NCI-H1930 (cell line): ENCODE measurements at places on chromosomes 11 and 22.
A peak's percentile ranks its signal among the peaks of the same experiment; 100 is the strongest.

GRCh38 chr11:17412488-17413180 lies 24.2 kb upstream of the KCNJ11 start:
- no peak for DNase-seq

GRCh38 chr22:38737302-38738060 lies 18.3 kb downstream of the SUN2 start:
- DNase-seq = no peak

GRCh38 chr11:74345420-74345819 lies 34.0 kb upstream of the P4HA3 start:
- DNase-seq = no peak

- no peak for DNase-seq
These were observed 2.9 kb downstream of the SERPIND1 start for GRCh38 chr22:20776624-20777405.

DNA sequence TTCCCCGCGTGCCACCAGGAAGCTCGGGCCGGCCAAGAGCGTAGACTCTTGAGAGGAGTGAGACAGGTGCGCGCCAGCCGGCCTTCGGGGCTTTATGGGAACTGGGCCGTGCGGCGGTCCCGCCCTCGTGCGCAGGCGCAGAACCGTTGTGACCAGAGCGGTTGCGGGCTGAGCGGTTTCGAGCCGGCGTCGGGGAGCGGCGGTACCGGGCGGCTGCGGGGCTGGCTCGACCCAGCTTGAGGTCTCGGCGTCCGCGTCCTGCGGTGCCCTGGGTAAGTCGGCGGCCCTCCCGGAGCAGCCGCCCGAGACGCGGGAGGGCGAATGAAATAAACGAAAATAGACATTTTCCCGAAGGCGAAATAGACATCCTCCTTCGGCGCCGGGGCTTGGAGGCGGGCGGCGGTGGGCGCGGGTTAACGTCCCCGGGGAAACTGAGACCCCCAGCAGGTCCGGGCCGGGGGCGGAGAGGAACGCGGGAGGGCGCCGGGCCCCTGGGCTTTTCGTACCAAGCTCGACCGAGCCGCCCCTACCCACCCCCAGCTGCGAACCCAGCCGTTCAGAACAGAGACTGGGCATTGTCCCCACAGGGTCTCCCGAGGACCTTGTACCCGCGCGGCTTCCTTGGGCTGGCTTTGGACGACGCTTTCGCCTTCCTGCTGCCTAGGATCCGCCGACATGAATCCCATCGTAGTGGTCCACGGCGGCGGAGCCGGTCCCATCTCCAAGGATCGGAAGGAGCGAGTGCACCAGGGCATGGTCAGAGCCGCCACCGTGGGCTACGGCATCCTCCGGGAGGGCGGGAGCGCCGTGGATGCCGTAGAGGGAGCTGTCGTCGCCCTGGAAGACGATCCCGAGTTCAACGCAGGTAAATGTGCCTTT lies at the start of gene ASRGL1:
Gene ASRGL1, plus strand, starts transcription at position 146 of the 879 bp plus-strand sequence. Its CDS starts 530 bp downstream, at position 676.
- peak; percentile 85 for DNase-seq

GRCh38 chr22:21921184-21921721 lies 31.4 kb downstream of the PPM1F start:
- no peak for DNase-seq

DNA sequence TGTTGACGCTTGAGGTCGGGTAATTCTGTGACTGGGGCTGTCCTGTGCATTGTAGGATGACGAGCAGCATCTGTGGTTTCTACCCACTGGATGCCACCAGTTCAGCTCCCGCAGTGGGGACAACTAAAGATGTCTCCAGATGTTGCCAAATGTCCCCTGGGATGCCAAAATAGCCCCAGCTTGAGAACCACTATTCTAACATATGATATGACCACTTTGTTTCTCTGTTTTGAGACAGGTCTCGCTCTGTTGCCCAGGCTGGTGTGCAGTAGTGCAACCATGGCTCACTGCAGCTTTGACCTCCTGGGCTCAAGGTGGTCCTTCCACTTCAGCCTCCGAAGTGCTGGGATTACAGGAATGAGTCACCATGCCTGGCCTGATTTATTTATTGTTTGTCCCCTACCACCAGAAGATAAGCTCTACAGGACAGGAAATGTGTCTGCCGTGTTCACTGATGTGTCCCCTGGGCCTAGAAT lies 4.4 kb upstream of the MEN1 start:
- no peak for DNase-seq

- no peak for DNase-seq
These were observed 11.0 kb downstream of the IL17REL start for GRCh38 chr22:50001388-50002231.

DNA sequence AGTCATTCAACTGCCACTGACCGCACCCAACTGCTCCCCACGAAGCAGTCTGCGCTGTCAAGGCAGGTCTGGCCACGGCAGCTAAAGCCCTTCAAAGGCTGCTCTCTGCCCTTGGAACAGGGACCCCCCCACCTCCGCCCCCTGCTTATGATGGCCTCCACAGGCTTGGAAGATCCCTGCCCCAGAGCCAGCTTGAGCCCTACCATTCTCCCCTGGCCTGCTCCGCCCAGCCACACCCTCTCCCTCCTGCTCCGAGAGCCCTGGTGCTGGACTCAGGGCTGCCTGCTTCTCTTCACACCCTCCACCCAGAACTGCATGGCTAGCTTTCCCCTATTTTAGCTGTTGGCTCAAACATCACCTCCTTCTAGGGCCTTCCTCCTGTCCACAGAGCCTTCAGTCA lies 19.0 kb downstream of the ZMAT5 start:
- DNase-seq = no peak

GRCh38 chr11:61793083-61793828 lies 545 bp downstream of the FEN1 start:
- DNase-seq = no peak

DNA sequence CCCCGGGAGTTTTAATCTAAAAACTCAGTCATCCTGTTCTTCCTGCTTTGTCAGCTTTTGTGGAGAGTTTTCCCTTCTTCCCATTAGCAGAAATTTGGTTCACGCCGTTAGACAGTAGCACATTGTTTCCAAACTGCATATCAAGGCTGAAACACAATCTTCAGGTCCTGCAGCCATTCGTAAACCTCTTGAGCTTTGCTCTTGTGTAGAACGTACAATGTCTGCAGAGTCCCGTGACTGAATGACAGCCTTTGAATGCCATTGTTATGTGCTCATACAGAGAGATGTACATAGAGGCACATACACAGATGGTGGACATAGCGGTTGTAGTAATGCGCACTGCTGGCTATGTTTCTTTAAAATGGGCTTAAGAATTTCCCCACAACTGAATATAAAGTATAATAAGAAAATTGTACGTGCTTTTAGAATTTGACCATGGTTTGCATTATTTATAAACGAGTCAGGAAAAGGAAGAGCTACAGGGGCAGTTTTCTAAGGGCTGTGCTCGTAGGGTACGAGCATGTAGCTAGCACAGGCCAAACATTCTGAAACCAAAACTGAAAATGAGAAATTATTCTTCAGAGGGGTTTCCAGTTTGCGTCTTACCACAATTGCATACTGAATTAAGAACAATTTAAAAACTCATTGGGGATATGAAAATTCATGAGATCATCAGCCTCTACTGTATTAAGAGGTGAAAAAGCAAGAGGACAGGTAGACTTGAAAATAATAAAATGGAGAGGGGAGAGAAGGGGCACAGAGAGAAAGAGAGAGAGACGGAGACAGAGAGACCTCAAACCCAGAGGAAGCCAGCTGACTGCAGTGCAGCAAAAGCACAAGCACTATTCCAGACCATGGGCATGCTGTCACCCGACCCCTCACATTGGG lies 310.1 kb downstream of the CADM1 start:
- no peak for DNase-seq

- DNase-seq = no peak
These were observed 47.1 kb upstream of the ARHGAP32 start for GRCh38 chr11:129239207-129239606.

GRCh38 chr22:28143241-28143865 lies 224.3 kb upstream of the PITPNB start:
- DNase-seq = no peak

GRCh38 chr11:1479006-1479677 lies 7.4 kb downstream of the MOB2 start:
- DNase-seq = no peak

- DNase-seq = no peak
These were observed 3.5 kb downstream of the PPP1CA start for GRCh38 chr11:67397986-67398660.

- no peak for DNase-seq
These were observed 11.0 kb downstream of the TEAD1 start for GRCh38 chr11:12685229-12685628.

DNA sequence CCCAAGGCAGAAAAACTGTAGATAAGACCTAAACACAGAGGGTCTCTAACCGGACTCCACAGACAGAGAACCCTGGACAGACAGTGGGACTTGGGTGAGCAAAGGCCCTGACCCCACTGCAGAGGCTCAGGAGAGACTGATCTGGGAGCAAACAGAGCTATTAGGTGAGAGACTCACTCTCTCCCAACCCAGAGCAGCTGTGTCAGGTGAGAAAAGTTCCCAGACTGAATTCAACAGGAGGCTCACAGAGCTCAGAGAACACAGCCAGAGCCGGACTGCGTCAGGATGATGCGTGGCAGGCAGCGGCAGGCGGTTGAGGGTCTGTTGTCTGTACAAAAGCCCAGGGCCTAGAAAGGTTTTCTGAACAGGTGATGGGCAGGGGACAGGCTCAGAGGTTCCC lies 5.5 kb downstream of the RFPL2 start:
- no peak for DNase-seq

DNA sequence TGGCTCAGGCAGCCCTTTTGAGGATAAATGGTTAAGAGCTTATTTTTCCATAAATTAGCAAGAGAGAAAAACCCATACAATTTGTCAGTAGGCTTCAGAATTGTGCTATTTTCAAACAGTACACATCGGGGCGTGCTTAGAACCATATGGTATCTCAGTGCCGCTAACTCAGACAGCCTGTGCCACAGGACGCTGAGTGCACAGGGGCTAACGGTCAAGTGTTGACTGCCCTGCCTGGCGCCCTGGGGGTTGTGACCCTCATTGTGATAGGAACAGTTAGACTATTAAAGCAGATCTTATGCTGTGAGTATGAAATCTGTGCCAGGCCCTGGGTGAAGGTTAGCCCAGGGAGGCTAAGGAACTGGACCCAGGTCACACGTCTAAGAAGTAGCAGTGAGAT lies 1519.7 kb downstream of the BRD1 start:
- DNase-seq = no peak

- DNase-seq = no peak
These were observed 5.6 kb downstream of the RCE1 start for GRCh38 chr11:66848671-66849500.

DNA sequence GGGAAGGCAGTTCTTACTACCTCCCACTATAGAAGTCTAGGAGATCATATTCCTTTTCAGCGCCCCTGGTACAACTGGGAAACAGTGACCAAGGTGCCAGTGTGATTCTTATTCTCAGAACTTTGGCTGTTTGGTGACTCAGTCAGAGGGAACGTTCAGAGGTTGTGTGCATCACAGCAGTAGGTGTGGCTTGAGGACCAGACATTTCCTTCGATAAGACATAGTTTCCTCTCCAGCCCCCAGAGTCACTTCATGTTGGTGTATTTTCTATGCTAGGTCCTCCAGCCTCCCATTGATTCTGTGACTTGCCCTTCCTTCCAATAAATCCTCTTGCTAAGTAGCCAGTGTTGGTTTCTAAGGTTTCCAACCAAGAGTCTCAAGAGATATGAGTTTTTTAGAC lies 171.9 kb upstream of the MPPED2 start:
- DNase-seq = no peak

DNA sequence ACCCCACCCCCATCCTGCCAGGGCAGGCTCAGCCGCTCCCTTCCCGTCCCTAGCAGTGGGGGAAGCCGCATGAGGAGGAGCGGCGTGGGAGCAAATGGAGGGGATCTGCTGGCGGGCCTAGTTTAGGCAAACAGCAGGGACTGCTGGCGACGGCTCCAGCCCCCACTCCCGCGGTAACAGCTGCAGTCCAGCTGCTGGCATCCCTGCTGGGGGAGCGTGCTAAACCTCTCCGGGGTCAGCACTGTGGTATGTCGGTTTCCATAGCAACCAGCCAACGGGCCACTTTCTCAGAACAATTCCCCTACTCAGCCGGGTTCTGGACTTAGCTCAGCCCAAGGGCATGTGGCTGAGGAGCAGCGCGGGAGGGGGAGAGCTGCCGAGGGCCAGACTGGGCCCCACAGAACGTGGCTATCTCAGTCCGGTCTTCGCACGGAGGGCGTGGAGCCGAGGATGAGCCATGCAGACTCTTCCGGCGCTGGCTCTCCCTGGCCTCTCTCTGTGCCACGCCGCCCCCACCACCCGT lies 98.8 kb downstream of the PKNOX2 start:
- DNase-seq = no peak

GRCh38 chr22:24433828-24434470 lies 6.5 kb downstream of the ADORA2A start:
- no peak for DNase-seq

DNA sequence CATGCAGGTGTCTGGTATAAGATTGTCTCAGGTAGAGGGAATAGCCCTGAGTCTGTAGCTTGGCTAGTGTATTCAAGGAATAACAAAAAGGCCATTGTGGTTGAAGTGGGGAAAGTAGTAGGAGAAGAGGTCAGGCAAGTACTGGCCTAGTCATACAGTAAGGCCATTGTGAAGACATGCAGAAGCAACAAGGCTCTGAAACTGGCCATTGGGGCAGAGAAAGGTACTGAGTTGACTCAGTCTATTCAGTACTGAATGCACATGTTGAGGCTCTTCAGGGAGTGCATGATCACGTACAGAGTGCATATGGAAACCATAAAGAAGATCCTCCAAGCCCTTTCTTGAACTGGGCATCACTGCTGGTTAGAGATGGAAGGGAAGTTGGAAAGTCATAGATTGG lies 477.6 kb downstream of the SOX6 start:
- DNase-seq = no peak

DNA sequence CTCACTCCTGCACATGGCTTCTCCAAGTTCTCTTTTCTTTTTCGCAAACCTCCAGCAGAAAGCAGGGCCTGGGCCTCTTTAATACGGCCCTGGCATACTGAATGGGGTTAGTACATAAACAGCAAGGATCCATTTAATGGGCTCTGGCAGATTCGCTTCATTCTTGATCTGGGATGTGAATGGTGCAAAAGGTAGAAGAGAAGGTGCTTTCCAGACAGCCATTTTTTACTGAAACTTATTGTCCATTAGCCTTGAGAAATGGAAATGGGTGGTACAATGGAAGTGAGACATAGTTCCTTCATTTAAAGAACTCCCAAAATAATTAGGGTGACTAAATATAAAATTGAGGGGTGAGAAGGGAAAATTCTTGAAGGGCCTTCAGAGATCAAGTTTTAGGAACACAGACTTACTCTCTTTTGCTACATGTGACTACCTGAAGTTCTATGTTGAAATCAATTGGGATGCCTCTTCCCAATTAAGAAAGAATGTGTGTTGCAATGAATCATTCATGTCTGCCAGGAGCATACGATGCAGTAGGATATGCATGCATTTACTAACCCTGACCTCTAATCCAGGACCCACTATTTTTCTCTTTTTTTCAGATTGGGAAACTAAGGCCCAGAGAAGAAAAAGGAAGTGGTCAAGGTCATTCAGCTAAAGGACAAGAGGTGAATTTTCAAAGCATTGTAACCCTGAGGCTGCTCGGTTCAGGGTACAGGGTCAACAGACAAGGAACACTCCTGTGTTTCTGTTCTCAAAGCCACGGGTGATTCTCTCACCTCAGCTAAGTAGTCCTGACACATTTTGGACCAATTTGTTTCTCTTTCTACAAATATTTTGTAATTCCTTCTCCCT lies 144.1 kb downstream of the BBOX1 start:
- no peak for DNase-seq

- no peak for DNase-seq
These were observed 11.7 kb upstream of the TMEM191C start for GRCh38 chr22:21455334-21456089.

GRCh38 chr22:37242395-37242918 lies 1.6 kb downstream of the RAC2 start:
- no peak for DNase-seq

GRCh38 chr11:96111308-96111707 lies 187.4 kb upstream of the MTMR2 start:
- no peak for DNase-seq
